ENCODE measurements at places on chromosomes 11 and 22. TPM values are rescaled to one million over a fixed set of nuclear protein-coding genes. Genes with fewer than 3 reads are reported as not detected.

GRCh38 chr11:103947546-103947919 is 88.9 kb upstream of the DDI1 start:
- DNase-seq: no peak

Gene ADAMTS8
- total RNA-seq: 1.2 TPM

Gene CABP2
- not detected for total RNA-seq

DNA sequence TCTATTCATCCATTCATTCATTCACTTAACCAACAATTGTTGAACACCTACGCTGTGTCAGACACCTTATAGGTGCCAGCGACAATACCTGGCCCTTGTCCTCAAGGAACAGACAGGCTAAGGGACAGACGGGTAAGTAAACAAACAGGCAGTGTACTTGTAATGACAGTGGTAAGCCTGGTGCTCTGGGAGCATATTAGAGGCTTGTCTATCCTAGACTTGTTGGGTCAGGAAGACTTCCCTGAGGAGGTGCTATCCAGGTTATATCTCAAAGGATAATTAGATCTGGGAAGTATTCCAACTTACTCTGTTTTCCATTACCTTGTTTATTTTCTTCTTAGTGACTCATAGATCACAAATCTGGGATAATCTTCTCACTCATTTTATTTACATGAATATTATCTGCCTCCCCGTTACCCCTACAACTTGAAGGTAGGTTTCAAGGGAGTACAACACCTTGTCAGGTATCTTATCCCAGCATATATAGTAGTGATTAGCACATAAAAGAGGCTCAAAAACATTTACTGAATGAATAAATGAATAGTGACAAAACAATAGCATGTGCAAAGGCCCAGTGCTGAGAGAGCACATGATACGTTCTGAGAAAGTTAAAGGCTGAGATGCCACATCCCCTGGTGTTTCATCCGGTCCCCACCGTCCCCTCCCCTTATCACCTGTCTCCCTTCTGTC is 75.3 kb upstream of the NCAM1 start:
- DNase-seq: no peak

DNA sequence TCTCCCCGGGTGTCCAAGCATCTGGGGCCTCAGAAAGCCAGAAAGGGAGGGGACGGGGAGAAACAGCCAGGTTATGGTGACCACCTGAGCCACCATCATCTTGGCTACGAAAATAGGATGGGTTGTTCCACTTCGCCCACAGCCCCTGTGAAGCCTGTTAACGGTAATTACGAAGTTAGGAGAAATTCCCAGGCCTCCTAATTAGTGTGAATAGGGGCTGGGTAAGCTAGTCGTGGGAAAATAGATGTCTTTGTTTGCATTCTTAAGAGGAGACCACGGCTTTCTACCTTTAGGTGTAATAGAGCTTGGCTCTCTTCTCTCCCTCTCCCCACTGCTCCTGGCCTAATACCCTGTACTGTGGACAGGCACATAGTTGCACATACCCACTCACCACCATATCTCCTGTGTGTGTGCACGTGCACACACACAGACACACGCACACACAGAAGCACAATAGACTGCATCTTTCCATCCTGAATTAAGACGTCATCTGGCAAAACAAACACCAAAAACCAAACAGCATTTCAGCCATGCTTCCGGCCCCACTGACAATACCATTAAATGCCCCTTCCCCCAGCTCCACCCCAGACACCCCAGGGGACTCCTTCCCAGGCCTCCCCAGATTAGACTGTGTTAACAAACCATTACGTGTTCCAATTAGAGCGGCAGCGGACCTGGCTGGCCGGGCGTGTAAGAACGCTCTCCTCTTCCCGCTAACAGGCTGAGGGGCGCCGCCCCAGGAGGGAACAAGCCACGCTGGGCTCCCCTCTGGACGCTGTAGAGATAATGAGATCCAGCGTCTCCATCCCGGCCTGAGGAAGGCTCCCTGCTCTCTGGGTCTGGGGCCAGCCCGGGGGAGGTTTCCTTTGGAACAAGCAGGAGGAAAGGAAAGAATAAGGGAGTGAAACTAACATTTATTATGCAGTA is 72.8 kb downstream of the TP53I11 start:
- DNase-seq: no peak

DNA sequence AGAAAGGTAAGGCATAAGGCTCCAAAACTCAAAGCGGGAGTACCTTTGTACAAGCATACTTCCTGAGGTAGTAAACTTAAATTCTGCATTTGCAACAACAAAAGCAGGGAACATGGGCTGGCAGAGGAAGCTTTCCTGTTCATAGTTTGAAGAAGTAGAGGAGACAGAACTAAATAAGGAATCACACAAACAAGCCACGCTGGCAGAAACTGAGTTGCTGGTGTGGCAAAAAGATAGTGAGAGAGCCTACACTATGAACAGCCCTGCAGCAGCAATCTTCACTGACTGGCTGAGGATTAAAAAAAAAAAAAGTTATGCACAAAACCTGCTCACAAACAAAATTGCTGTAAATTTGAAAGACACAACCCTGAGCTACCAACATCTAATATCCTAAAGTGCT is 46.5 kb downstream of the FCHSD2 start:
- DNase-seq: no peak

DNA sequence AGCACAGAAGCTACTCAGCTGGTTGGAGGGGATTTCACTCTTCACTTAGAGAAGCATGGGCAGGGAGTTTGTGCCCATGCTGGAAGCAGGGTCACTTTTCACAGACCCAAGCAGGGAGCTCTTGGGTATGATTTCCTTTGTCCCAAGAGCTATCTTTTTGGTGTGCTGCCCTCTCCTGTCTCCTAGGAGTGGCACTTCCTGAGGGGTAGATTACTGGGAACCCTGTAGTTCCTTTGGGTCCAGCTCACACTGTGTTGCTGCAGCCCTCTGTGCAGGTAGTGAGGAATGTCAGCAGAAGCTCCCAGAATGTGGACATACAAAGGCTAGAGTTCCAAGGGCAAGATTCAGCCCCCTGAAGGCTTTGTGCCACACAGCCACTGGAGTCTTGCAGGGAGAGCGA is 537.1 kb upstream of the ANO3 start:
- no peak for DNase-seq

Gene MMP8
- not detected for total RNA-seq

- DNase-seq: no peak
Measured at GRCh38 chr11:15117751-15118150, 3.0 kb downstream of the INSC start.

GRCh38 chr11:61750631-61751273 is 1.7 kb upstream of the MYRF start:
- no peak for DNase-seq

GRCh38 chr11:28963187-28963586 is 855.0 kb downstream of the METTL15 start:
- no peak for DNase-seq

DNA sequence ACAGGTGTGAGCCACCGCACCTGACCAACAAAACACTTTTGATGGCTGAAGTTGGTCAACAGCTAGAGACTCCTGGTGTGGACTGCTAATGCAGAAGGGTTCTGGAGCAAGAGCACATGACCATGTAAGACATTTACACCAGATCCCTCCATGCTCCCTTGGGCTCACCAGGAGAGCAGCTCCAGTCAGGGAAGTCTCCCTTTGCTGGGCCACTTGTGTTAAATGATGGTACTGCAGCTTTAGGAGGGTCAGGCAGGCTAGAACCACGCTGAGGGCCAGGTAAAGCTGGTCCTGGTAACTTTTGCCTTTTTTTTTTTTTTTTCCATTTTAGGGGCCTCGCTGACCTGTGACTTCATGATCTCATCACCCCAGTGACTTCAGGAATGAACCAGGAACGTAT is 146.4 kb downstream of the FBXO7 start:
- DNase-seq: no peak

- DNase-seq: no peak
Measured at GRCh38 chr11:83721263-83721662, 435.1 kb upstream of the CCDC90B start.

Gene SCYL1
- total RNA-seq: 62.9 TPM

- no peak for DNase-seq
Measured at GRCh38 chr22:40332319-40332781, 13.9 kb upstream of the ADSL start.

DNA sequence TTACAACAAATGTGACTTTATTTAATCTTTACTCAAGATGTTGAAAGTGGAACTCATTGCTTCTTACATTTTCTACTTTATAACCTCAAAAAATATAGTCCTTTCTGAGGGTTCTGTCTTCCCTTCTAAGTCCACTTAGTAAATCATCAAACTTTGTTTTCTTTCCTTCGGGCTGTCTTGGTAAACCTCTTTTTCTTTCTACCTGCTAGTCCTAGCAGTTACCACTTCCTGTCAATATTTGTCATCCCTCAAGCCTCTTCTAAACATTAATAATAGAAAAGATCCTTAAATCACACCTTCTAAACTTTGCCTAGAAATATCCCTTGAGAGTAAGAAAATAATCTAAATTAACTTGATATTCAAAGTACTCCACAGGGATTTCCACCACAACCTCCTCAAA is 580.4 kb downstream of the CNTN5 start:
- no peak for DNase-seq

All from ureter (tissue), 1 donor.